ENCODE measurements at places on chromosomes 1 and 21.

DNA sequence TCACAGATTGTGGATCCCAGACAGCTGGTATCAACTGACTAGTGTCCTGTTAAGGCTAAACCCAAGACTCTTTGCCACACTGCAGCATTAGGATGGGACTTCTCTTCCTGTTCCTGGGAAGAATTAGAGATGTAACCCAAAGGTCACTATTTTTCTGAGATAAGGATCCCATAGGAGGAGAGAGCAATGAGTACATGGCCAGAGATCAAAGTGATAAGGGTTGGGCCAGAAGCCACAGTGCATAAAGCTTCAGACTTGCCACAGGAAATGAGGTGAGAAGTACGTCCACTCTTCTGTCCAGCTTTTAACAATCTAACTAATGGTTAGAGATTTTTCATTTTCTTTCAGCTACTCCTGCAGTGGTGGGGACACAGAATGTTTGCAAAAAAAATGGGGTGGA lies at the start of gene HSD3B1:
Gene HSD3B1, plus strand, starts transcription at position 270 of the 400 bp plus-strand sequence. CDS start 267 bp downstream, outside the sequence.
- no peak for DNase-seq

GRCh38 chr1:231419738-231420298 lies 2.3 kb downstream of the EGLN1 start:
- DNase-seq = no peak

DNA sequence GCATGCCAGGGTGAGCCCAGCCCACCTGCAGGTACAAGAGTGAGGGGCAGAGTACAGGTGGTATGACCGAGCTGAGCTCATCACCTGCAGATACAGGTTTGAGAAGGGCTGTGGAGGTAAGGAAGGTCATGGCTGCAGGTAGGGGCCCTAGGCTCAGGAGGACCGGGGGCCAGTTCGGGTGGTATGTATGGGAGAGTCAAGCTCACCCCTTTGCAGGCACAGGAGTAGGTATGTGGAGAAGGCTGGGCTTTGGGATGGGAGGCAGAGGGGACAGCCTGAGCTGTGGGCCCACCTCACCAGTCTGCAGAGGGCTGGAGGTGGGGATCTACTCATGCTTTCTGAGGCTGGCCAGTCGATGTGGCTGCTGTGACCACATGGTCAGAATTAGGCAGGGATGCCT lies 17.2 kb downstream of the PODN start:
- no peak for DNase-seq

DNA sequence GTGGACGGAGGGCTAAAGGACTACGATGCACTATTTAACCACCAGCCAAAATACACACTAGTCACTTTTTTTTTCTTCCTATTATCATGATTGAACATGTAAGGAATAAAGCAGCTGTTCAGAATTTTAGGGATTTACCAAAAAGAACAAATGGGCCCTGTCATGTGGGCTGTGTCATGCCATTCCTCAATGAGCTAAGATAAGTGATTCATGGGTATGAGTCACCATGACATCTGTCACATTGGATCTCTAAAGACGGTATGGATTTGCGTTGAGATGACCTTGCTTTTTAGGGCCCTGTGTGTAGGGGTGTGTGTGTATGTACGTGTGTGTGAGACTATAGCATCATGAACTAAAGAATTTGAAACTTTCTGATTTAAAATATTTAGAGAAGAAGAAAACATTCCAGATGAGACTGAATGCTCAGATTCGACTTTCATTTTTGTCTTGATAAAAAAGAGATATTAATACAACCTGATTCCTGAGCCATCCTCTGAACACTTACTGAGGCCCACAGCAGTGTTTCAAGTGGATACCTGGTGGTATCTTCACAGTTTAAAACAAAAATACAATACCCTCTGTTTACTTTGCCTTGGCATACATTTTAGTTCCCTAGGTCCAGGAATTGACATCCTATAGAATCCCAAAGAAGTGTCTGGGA lies 246.1 kb upstream of the DUSP10 start:
- DNase-seq = peak; percentile 80

DNA sequence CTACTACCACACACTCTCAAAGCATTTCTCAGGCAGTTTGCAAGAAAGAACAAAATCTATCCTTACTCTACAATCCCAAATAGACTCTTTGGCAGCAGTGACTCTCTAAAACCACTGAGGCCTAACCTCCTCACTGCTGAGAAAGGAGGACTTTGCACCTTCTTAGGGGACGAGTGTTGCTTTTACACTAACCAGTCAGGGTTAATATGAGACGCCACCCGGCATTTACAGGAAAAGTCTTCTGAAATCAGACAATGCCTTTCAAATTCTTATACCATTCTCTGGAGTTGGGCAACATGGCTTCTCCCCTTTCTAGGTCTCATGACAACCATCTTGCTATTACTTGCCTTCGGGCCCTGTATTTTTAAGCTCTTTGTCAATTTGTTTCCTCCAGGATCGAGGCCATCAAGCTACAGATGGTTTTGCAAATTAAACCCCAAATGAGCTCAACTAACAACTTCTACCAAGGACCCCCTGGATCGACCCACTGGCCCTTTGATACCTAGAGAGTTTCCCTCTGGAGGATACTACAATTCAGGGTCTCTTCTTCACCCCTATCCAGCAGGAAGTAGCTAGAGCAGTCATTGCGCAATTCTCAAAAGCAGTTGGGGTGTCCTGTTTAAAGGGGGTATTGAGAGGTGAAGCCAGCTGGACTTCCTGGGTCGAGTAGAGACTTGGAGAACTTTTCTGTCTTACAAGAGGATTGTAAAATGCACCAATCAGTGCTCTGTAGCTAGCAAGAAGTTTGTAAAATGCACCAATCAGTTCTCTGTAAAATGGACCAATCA lies 2.0 kb upstream of the FMO4 start:
- DNase-seq = no peak

GRCh38 chr1:27057801-27058625 lies 45.4 kb upstream of the TENT5B start:
- no peak for DNase-seq

DNA sequence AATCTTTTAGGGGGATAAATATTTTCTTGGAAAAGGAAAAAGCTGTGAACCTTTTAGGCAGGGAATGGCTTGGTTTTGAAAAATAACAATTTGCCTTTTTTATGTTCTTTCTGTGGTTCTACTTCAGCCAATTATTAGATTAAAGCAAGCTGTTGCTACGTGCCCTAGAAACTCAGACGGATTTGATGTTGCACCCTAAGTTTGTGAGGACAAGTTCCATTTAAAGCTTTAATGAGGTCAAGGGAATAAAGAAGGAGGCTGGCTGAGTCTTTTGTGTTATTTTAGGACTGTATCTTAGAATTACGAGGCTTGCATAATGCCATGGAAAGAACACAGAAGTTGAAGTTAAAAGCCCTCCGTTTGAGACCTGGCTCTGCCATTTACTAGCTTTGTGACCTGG lies 216.9 kb downstream of the NUF2 start:
- no peak for DNase-seq

DNA sequence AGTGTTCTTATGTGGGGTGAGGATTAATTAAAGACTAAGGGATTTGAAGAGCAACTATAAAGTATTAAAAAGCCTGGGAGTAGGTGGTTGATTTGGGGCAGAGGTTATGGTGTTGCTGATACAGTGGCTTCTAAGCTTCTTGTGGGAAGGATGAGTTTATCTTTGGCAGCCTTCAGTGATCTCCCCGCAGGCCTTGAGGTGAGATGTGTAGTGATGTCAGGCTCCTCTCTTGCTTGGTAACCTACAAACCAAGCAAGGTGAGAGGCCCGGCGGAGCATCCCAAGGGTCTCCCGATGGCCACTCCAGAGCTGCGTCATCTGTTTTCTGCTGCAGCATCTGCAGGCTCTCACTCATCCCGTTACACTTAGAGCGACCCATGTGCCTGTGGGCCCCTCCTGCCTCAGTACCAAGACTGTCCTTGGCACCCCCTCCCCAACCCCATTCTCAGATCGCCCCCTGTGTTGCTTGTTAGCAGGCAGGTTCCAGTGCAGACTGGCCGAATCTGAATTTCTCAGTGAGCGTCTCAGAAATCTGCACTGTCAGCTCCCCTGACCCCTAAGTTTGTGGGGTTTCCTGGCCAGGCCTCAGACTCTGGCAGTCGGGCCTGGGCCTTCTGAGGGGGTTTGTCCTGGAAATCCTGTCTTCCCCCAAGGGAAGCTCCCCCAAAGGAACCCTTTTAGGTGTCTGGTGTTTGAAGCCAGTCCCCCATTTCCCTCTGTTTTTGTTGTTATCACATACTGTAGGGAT lies 77.9 kb downstream of the GALNT2 start:
- DNase-seq = no peak

DNA sequence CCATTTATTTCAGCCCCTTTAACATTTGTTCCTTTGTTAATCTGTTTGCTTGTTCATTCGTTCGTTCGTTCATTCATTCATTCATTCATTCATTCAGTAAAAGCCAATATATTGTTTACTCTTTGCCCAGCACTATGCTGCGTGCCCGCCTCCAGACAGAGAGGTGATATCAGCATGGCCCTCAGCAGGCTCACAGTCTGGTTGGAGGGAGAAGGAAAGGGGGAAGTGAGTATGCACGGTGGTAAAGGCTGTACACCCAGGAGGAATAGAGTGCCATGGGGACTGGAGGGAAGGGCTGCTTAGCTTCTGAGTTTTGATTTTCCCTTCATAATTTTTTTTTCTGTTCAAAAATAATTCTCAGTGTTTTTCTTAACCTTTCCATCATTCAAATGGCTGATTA lies 144.7 kb downstream of the NOS1AP start:
- DNase-seq = no peak

DNA sequence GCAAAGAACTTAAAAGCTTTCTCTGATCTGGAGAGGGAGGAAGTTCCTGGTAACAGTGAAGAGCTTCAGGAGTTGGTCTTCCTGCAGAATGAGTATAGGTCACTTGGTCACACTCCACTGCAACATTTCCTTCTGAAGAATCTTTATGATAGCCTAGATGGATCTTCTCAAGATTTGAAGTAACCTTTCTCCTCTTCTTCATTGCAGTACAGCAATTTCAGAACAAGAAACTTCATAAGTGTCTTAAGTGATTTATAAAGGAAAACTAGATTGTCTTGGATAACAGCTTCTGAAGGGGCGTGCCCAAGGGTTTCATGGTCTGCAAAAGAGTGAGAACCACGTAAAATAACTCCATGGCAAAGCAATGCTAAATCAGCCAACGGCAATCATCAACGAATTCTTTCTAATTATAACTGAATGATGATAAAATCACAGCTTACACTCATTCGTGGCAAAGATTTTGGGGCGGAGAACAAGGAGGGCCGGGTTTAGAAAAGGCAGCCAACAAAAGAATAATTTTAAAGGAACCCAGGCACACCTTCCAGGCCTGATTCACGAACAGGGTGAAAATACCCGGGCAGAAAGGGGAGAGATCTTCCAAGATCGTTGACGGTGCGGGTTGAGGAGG lies 53.9 kb upstream of the ASPM start:
- no peak for DNase-seq

DNA sequence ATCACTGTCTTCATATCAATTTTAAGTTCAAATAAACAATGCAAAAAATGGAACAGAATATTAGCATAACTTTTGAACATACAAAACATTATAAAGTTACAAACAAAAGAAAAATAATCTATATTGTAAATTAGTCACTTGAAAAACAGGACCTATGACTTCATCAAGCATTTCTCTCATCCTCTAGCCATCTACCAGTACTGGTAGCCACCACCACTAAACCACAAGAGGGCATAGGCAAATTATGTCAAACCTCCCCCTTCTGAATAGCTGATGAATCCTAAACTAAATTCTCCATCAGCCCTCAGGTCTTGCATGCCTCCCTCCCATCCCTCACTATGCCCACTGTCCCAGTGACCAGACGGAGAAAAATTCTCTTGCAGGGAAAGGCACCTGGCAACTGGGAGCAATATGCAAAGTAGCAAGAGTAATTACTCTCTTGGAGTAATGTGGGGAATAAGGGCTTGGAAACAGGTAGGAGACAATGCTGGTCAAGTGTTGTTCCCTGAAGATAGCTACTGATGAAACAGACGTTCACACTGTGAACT lies 37.1 kb downstream of the SSX2IP start:
- DNase-seq = no peak

DNA sequence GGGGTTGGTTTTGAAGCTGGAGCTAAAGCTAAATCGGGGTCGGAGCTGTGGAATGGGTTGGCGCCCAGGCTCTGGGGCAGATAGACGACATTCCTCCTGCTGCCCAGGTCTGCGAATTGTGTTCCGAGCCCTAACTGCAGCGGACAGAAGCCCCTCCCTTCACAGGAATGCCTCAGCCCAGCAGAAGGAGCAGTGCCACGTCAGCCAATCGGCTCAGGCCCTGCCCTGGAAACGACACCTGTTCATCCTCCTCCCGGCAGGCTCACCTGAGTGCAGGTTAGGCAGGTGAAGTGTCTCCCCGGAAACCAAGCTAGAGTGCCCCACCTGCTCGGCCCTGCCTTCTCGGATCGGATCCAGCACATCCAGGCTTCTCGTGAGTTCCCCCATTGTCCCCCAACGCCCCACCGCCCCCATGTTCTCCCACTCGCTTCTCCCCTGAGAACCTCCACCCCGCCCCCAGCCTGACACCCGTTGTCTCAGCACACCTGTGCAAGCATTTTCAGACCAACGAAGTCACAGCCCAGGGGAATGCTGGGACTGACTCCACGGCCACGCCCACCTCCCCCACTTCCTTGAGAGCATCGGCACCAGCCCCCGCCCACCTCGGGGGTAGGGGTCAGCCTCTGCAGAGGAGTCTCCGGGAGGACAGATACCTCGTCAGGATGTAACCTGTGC lies 775 bp downstream of the TMEM125 start:
- no peak for DNase-seq

- DNase-seq = no peak
These were observed 18.6 kb downstream of the LURAP1 start for GRCh38 chr1:46221749-46222148.

- no peak for DNase-seq
These were observed 8.2 kb upstream of the TTLL10 start for GRCh38 chr1:1165485-1165884.

DNA sequence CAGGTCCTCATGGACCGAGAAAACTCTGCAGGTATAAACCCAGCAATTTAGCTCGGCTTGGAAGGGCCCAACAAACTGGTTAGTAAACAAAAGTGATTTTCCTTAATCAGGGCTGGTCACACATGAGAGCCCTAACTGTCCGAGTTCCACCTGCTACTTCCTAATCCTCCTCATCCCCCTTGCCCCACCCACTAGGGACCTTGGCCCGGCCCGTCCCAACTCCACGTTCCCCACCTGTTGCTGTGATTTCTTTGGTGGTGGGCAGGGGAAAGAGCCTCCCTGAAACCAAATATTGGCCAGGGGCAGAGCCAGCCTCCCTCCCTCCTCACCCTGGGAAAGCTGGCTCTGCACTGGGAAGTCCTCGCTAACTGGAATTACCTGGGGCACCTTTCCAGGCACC lies 304.2 kb upstream of the PROX1 start:
- DNase-seq = no peak

GRCh38 chr1:63877816-63878215 lies 104.0 kb downstream of the ROR1 start:
- no peak for DNase-seq

All from NCI-H460 (cell line).